ENCODE measurements at places on chromosomes 6 and 20.
A peak's percentile ranks its signal among the peaks of the same experiment; 100 is the strongest.

GRCh38 chr6:1170794-1171193 is 141.1 kb upstream of the FOXQ1 start:
- DNase-seq, result no peak

DNA sequence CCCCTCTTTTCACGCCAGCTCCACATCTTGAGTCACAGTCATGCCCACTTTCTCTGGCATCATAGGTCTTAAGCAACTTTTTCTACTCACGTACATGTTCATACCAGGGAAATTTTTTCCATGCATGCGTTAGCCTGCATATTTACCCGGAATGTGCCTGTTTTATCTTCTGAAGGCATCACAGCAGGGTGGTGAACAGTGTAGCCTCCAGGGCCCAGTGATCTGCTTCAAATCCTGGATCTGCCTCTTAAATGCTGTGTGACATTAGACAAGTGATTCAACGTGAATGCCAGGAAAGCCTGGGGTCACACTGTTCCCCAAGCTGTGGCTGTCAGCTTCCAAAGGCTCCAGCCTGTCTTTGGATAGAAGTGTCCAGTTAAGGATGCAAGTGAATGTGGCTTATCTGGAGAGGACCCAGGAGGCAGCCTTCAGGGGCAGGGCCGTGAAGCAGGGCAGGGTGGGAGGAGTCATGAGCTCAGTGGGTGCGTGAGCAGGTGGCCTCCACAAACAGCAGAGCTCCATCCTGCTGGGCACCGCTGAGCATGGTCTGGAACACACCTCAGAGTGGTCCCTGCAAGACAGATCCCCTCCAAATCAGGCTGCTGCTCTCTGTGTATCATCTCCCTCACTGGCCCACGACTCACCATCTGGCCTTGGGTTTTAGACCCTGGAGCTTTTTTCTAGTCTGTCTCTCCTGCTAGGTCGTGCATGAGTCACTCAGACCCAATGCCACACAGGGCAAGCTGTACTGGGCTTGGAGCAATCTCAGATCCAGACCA is 30.4 kb upstream of the CD93 start:
- no peak for DNase-seq

DNA sequence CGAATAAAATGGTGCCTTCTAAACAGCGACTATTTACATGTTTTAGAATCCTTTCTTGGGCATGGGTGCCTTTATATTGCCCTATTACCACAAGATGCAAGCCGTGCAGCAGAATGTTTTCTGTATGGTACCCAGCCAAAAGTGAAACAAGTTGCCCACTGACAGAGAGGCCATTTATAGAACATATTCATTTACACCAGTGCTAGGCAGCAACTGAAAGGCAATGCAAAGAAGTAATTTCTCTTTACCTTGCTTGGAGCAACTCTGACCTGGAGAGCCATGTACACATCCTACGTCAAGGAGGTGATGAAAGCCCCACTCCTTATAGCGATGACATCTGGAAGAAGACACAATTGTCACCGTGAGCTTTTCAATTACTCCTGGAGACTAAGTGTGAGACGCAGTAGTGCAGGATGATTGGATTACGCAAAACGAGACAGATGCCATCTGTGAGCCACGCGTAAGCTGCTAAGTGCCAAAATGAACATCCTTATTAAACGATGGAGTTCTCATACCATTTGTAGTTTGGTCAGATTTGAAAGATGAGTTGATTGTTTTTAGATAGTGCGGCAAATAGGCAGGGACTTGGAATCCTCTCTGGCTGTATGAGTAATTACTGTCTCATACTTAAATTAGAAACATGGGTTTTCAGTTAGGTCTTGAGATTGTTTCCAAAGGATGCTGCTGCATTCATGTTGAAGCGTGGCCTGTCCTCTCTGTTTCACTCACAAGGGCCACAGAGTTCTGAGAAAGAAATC is at the start of gene TMEM244:
TSS of gene TMEM244 (minus strand) at position 408 of the 758 bp plus-strand sequence. CDS start at position 281, 127 bp downstream.
- DNase-seq, result no peak

DNA sequence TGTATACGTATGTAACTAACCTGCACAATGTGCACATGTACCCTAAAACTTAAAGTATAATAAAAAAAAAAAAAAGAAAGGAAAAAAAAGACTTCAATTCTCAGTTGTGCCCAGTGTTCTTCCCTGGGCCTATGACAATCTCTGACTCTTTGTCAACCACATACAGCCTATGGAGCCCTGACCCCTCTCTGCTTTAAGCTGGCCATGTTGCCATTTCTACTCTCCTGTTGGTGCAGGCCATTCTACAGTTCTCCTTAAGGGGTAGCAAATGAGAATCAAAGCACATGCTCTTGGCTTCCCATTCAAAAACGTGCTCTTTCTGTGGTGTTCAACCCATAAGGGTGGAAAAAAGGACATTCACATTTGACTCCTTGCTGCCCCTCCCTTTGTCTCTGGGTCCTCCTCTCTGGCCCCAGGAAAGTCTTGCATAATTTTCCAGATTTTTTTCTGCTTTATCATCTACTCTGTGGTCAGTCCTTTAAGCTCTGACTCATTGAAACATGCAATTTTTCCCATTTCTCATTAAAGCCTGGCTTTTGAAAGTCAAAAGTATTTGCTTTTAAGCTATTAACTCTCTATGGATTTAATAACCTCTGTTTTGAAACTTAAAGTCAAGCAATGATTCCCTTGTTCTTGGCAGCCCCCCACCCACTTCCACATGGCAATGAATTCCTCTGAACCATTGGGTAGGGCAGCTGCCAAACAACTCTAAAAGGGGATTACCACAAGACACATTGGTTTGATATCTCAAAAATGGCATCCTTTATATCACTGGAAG is 208.6 kb upstream of the MCHR2 start:
- no peak for DNase-seq

GRCh38 chr6:55778705-55779104 is 96.7 kb downstream of the BMP5 start:
- DNase-seq, result no peak

GRCh38 chr20:17809362-17810061 is 109.7 kb downstream of the BANF2 start:
- no peak for DNase-seq

- no peak for DNase-seq
Observed at GRCh38 chr6:37806213-37806612, 13.3 kb upstream of the ZFAND3 start.

GRCh38 chr20:42379385-42379784 is 761.2 kb upstream of the CHD6 start:
- DNase-seq, result no peak

DNA sequence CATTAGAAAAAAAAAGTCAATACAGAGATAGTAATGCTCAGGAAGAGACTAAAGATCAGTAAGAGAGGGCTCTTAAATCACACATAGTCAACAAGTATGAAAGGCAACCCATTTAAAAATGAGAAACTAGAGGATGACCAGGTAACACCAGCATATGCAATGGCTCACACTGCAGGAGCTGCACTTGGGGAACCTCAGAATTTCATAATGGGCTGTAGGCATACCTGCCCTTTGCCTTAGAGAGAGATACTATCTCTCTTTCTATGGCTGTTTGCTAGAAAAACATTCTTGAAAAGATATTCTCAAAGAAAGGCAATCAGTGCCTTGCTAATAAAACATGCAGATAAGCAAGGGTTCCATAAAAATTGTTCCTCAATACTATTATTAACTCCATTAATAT is 33.2 kb downstream of the HMGCLL1 start:
- no peak for DNase-seq

- no peak for DNase-seq
Observed at GRCh38 chr6:72260489-72260888, 361.4 kb upstream of the KCNQ5 start.

- DNase-seq, result no peak
Observed at GRCh38 chr6:2209226-2209809, 36.1 kb downstream of the GMDS start.

DNA sequence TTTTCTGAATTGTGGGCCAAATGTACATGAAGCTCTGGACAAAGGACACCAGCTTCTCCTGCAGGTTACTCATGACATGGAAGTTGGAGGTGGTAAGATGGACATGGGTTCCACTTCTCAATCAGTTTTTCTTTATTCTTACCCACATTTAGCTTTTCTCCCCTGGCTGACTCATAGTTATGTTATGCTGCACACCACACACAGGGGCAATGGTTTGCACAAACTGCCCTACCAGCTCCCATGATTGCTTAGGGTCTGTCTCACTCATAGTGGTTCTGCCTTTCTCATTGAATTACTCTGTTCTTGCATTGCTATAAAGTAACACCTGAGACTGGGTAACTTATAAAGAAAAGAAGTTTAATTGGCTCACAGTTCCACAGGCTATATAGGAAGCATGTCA is 4.5 kb upstream of the CD109 start:
- DNase-seq, result no peak

GRCh38 chr6:111011360-111012142 is 29.7 kb downstream of the RPF2 start:
- no peak for DNase-seq

DNA sequence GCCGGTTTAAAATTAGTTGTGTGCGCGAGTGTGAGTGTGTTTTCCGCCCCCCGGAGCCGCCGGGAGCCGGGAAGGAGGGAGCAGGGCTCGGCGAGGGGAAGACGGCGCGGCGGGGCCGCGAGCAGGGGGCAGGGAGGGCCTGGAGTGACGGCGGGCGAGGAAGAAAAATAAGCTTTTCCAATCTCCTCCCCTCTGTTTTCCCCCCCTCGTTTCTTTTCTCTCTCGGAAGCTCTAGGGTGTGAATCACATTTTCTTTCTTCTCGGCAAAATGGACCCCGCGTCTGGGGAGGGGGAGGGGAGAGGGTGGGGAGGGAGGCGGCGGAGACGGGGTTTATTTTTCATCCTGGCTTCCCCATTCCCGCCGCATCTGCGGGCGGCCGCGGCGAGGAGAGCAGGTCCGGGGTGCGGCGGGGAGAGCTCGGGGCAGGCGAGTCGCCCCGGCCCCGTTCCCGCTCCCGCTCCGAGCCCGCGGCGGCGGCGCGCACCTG is 881 bp downstream of the BICRAL start:
- peak; percentile 47 for DNase-seq

- no peak for DNase-seq
Observed at GRCh38 chr6:144758602-144759001, 473.5 kb downstream of the UTRN start.

DNA sequence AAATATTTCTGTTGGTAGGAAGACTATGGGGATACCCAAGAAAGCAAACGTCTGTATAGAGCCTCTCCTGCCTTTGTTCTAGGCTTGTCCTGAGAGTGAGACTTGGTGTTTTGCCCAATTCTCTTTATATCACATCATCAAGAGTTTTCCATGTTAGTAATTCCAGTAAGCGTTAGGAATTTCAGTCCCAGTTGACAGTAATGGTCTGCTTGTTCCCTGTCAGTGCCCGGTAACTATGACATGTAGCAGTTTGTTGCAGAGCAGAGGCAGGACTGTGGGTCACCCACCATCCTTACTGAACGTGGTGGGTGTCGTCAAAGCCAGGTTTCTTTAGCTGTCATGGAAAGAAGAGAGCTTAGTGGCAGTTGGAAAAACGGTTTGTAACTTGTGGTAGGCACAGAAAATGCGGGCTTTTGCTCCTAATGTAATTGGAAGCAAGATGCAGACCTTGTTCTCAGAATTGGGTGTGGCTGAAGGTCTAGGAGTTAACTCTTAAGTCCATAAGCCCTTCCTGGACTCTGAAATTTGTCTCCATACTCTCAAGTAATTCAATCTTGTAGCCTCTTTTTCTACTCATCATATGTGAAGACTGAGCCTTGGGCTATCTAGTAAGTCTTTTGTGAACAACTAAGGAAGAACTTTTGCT is 188.8 kb downstream of the TMEM242 start:
- no peak for DNase-seq

DNA sequence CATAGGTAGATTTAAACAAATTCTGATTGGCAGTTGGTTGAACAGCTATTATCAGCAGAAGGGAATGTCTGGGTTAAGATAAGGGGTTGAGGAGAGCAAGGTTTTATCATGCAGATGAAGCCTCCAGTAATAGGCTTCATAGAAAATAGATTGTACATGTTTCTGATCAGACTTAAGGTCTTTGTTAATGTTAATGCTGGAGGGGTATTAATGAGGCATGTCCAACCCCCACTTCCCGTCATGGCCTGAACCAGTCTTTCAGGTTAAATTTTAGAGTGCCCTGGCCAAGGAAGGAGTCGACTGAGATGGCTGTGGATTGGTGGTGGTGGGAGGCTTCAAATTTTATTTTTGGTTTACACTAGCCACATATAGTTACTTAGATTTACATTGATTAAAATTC is 3.4 kb downstream of the CLPSL1 start:
- no peak for DNase-seq

- DNase-seq, result no peak
Observed at GRCh38 chr20:50413088-50413500, 97.1 kb upstream of the PTPN1 start.

GRCh38 chr20:2403291-2404052 is 22.8 kb downstream of the TGM6 start:
- DNase-seq, result no peak

DNA sequence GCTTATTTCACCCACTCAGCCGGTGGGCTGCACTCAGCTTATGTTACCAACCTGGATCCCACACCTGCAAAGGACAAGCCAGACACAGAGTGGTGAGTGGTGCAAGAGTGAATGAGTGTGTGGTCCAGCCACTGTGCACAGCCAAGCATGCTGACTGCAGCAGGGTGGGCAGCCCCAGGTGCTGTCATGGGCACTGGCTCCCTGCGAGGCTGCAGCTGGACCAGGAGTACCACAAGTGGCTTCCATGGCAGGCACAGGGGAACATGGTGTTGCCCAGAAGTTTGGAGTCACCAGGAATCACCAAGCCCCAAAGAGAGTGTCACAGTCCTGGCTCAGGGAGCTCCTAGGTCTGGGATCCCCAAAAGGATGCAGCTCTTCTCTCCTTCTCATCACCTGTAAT is 1093.4 kb downstream of the KHDRBS2 start:
- no peak for DNase-seq

DNA sequence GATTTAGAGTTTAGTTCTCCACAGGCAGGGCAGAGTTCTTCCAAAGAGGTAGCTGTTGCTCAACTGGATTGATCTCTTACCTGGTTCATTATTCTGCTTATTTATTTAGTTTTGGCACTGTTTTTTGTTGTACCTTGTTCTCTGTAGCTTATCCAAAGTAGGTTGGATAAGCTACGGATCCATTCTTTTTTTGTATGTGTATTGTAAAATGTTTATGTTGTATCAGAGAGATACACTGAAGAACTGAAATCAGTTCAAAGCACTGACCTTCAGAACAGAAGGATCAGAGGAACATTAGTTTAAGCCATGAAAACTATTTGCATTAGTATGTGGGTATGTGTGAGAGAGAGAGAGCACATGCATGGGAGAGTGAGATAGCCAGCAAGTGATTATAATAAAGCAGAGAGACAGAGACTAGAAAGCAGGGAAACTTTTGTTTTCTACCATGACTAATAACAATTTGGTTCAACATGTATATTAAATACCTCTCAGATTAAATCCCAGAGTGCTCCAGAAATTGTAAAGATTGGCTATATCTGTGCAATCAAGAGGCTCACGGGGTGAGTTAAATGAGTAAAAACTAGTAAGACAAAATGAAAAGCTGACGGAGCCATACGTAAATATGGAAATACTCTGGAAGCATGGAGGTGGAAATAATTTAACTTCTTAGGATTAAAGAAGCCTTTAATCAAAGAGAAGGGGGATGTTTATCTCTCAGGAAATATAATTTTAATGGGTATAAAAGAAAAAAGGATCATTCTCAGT is 40.2 kb downstream of the ITCH start:
- DNase-seq, result no peak
